ENCODE measurements at places on chromosomes 1 and 21.

DNA sequence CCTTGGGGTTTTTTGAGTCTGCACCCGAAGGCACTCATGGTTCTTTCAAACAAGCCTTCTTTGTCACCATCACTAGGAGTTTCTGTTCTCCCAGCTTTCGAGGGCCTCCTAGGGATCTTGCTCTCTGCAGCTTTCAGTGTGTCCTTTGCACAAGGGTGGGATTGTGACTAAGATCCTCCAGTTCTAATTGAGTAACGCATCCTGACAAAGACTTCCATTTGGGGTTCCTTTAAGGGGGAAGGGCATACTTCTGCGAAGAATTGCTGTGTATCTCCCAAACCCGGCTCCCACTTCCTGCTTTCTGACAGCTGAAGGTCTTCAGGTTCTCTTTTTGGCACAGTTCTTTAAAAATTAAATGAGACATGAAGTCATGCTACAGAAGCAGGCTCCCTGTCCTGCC, 139.4 kb downstream of the EDEM3 start:
- DNase-seq, result no peak

- no peak for DNase-seq
These were observed 1.3 kb upstream of the PCBP3 start for GRCh38 chr21:45642122-45642813.

DNA sequence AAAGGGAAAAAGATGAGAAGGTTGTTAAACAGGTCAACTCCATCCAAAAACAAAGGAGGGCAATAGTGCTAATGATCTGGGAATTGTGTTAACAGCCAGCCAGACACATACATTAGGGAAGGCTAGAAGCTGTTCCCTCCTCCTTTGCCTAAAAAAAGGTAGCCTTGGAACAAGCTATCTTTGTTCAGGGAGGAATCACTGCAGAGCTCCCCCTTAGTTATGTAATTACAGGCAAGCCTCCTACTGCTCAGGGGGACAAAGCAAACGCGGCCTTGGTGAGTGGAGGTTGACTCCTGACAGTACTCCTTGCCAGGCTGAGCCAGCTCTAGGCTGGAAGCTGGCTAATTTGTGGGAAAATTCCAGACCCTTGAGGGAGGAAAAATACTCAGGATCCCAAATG, 97.6 kb downstream of the VAV3 start:
- no peak for DNase-seq

GRCh38 chr1:174964972-174965361, 34.8 kb upstream of the CACYBP start:
- DNase-seq, result no peak

- no peak for DNase-seq
These were observed 379.4 kb downstream of the PLPP3 start for GRCh38 chr1:56199956-56200355.

- no peak for DNase-seq
These were observed 49.3 kb downstream of the SH3GLB1 start for GRCh38 chr1:86753700-86754099.

- no peak for DNase-seq
These were observed 37.9 kb upstream of the RHOU start for GRCh38 chr1:228697207-228698016.

GRCh38 chr1:22108339-22109105, 34.4 kb downstream of the WNT4 start:
- DNase-seq, result no peak

DNA sequence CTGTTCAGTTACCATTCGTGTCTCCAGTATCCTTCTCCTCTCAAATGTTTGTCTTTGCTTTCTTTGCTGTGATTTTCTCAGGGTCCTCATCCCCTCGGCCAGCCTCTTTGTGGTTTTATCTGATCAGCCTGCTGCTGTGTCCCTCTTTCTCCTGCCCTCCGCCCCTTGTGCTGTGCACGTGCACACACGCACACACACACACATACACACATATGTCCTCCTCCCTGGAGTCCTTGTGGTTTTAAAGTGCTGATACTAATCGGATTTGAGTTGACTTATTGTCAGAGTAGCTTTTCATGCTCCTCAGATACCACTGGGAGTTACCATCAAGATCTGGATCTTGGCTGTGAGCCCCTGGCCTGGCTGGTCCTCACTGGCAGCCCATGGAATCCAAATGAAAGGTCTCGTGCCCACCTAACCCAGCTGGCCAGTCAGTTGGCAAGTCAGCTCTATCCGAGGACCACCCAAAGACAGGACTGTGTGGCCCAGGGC, 34.1 kb downstream of the QSOX1 start:
- DNase-seq, result no peak

DNA sequence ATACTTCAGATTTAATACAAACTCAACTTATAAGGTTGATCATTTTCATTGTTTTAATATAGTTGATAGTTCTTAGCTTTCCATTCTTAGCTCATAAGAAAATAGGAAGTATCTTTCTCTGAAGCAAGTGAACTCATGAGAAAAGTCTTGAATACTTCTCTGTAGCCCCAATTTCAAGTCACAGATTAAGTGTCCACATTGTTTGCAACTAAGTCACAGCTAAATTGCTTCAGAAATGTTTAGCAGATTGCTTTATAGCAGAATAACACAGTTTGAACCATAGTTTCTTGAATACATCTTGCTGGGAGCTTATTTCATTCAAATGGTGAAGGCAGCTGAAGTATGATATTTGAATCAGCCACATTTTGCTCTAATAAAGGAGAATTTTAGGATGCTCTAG, 10.6 kb upstream of the PKN2 start:
- DNase-seq, result no peak

DNA sequence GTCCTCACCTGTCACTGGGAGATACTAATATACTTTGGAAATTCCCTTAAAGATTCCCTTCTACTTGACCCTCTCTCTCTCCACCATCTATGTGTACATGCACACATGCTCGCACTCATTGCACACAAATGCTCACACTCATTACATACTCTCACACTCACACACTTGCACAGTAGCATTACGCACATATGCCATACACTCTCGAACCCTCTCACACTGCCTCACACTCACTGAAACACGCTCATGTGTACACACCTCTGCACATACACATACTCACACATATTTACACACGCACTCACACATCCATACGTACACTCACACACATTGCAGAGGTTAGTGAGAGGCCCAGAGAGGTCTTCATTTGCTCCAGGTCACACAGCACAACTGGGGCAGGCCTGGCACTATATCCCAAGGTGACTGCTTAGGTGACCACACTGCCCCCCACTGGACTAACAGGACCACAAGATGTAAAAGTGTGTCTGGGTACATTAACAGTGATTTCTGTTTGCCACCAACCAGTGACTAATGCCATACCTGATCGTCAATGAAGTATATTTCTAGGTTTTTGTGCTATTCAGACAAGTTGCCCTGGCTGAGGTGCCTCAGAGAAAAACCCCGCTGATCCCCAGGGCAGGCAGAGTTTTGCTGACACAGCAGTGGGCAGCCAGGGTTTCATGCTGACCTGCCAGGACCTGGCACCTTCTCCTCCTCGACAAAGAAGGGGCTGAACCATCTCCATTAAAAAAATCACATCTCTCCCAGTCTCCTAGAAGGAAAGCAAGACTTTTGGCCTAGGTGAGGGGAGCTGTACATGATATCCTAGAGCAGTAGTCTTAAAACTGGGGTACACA, 28.5 kb upstream of the CAMK1G start:
- no peak for DNase-seq

GRCh38 chr1:81021134-81021533, 779.6 kb upstream of the ADGRL2 start:
- no peak for DNase-seq

GRCh38 chr1:181081395-181081794, 7.1 kb upstream of the IER5 start:
- DNase-seq, result no peak

DNA sequence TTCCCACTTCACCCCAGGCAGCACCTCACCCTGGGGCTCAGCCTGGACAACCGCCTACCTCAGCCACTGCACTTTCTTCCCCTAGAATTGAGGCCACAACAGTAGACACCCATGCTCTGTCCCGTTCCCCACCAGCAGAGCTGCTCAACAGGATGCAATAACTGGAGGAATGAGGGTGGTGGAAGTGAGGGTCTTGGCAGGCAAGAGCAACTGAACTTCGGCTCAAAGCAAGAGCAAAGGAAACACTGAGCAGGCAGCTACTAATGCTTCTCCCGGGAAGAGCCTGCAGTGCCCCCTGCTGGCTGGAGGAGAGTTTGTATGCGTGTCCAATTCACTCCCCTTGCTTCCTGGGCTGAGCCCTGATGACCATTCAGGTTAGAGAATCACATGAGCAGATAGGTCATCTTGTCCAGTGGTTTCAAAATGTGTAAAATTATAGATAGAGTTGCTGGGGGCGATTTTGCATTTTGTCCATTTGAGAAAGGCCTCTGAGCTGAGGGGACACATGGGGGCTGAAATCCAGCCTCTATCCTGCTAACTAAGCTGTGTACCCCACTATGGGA, 13.9 kb downstream of the NT5C1A start:
- DNase-seq, result peak; percentile 69

DNA sequence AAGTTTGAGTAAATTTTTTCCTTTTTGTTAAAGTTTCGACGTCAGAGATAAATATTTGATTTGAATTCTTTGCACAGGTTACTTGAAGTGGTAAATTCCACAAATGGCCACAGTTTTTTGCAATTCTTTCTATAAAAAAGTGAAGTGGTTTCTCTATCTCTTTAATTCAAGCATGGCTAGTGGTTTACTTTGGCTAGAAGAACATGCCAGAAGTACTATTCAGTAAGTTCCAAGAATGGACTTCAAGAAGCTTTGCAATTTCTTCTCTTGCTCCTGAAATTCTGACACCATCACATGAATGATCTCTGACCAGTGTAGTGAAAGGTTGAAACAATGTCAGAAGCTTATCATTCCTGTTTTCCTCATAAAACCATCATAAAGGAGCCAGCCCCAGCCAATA, 55.7 kb upstream of the RNPC3 start:
- DNase-seq, result no peak

DNA sequence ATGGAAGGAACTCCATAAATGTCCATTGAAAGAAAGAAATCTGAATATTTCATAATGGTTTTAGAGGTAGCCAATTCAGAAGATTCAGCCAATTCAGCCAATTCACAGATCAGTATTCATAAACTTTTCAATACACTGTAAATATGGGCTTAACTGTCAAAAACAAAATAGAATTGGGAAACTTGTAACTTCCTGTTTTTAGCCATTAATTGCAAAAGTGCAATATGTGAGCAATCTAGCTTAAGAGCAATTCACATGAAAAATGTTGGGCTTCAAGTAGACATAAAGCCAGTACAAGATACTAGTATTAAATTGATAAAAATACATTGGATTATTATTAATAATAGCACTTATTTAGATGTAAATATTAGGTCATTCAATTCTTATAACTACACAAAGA, 27.5 kb upstream of the PLPPR4 start:
- no peak for DNase-seq

- DNase-seq, result no peak
These were observed 50.8 kb upstream of the POU3F1 start for GRCh38 chr1:38097284-38097898.

GRCh38 chr1:160669802-160670201, 23.0 kb upstream of the SLAMF1 start:
- DNase-seq, result no peak

DNA sequence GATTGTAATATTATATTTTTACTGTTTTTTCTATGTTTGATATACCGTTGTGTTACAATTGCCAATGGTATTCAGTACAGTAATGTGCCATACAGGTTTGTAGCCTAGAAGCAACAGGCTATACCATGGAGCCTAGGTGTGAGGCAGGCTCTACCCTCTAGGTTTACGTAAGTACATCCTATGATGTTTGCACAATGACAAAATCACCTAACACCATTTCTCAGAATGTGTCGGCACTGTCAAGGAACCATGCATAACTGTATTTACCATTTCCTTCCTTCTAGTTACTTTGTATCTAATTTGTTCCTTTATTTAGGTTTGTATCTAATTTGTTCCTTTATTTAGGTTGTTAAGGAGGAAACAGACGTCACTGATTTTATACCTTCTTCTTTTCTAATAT, 9.9 kb downstream of the NPHP4 start:
- no peak for DNase-seq

- DNase-seq, result no peak
These were observed 48.6 kb downstream of the CEP350 start for GRCh38 chr1:180003026-180003695.

GRCh38 chr1:232853994-232854797, 49.0 kb downstream of the MAP10 start:
- DNase-seq, result no peak

DNA sequence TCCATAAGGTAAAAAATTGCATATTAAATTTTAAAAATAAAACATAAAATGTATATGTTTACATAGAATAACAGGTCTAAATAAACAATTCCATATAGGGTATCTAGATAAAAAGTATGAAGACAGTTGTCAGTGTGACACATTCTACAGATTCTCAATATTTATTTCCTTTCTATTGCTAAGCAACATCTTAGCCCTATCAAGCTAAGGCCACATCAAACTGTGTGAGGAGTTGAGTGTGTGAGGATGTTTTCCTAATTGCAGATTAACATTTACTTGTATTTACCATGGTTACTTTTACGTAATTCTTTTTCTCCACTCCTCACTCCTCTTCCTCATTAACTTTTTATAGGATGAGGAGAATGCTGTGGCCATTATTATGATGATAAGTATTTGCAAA, 41.9 kb upstream of the MCOLN3 start:
- DNase-seq, result no peak

DNA sequence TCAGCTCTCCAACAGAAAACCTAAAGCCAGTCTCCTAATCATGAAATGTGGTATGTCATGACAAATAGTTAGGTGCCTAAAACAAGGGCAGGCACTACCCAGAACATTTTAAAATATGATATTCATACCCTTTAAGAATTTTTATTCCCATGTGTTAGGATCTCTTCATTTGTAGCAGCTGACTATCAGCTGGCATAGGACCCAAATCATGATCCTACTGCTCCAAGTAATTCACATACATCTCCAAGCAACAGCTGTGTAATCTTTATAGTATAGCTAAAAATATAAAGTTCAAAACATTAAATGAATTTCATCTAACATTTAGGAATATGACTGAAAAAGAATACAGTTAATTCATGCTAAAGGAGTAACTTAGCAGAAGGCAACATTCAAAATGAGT, 57.5 kb downstream of the ENAH start:
- DNase-seq, result no peak

- no peak for DNase-seq
These were observed 3.8 kb downstream of the IFI44L start for GRCh38 chr1:78624035-78624434.

- no peak for DNase-seq
These were observed 13.8 kb downstream of the UBASH3A start for GRCh38 chr21:42417533-42417932.

DNA sequence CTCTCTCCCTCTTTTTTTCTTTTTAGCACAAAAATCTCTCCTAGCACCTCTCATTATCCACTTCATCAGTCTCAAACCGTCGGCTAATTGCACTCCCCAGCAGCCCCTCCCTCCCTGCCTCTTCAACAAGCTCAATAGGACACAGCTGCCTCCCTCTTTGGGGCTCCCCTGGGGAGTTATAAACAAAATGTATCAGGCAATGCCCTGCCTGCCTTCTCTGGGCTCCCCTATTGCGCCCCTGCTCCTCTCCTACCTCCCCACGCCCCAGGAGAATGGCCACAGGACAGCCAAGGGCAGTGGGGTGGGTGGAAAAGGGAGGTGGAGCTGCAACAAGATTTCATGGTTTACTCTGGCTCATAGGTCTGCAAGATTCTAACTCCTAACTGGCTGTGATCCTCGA, 147.1 kb upstream of the GRIK3 start:
- no peak for DNase-seq
